Smooth muscle cell of bladder (primary cell): ENCODE measurements at places on chromosomes 16 and 17. TPM values are rescaled to one million over a fixed set of nuclear protein-coding genes. Genes with fewer than 3 reads are reported as not detected.

Gene AURKB
- total RNA-seq, result 2.6 and 2.7 TPM in 2 replicates

Gene EFTUD2
- total RNA-seq, result 82.4 and 91.2 TPM in 2 replicates

Gene NUPR1
- total RNA-seq, result 32.5 and 50.5 TPM in 2 replicates

Gene COPZ2
- 123 and 125 TPM in 2 replicates for total RNA-seq

Gene KRT23
- under 0.01 and 0.46 TPM in 2 replicates for total RNA-seq

Gene NACA2
- not detected in 2 replicates for total RNA-seq

Gene TBX6
- under 0.01 and 0.09 TPM in 2 replicates for total RNA-seq

Gene PRM2
- total RNA-seq, result not detected in 2 replicates

Gene STH
- not detected in 2 replicates for total RNA-seq

Gene NR1D1
- 0.85 and 1.3 TPM in 2 replicates for total RNA-seq

Gene PLK1
- total RNA-seq, result 2.2 and 2.4 TPM in 2 replicates

Gene LITAFD
- not detected in 2 replicates for total RNA-seq

Gene ALOX12B
- total RNA-seq, result not detected in 2 replicates
